ENCODE measurements at places on chromosomes 3 and 15.

- no peak for DNase-seq
Measured at GRCh38 chr3:4856986-4857385, 122.3 kb upstream of the BHLHE40 start.

GRCh38 chr3:6860149-6860953 is 564 bp upstream of the GRM7 start:
- no peak for DNase-seq

DNA sequence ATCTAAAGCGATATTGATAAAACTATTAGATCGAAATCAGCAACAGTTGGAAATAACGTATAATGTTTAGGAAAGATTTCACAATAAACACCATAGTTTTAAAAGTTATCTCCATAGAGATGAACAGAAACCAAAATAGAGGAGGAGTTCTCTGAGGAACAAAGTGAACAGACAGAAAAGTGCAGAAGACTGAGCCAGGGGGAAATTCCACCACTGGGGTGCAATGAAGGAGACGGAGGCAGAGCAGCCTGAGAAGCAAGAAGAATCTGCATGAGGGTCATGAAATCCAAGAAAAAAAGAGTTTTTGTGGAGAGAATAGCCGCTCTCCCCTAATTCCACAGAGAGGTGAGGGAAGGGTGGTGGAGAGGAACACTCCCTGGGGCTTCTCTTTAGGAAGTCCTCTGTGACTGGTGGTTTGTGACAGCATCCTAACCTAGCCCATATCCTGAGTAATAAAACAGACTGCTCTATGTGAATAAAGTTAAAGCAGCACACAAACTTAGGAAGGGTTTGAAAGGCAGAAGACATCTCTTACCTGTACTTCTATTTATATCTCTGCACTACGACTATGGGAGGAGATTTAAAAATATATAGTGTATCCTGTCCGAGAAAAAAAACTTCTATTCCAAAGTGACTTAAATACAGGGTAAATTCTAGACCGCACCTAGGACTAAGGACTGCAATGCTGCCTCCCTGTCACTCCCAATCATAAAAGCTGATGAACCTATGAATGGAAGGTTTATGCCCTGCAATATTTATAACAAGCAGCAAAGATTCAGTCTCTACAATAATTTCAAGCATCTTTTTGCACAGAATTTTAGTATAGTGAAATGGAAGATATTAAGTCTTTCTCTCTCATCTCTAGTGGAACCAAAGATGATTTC is 22.9 kb downstream of the ATP8B4 start:
- DNase-seq: no peak

DNA sequence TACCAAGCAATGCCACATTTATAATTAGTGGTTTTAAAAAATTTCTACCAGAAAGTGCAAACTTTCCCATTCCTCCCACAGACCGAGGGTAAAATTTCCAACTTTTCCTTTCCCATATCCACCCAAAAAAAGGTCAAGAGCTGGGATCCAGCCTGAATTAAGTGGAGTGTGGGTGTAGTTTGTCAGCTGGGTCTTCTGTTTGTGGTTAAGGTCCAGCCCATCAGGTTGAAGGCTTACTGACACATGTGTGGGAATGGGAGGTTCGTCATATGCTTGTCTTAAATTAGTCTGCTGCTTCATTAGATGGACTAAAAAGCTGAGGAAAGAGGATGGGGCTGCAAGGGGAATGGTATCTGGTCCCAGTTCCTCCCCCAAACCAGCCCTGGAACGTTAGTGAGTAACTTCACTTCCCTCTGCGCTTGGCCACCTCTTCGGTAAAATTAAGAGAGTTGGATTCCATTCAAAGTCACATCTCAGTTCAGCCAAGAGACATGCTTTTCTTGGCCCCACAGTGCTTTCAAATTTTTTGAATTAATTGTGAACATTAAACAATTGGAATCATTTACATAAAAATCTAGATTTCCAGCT is 59.0 kb upstream of the PLCL2 start:
- no peak for DNase-seq

GRCh38 chr3:67389176-67389575 is 265.2 kb downstream of the SUCLG2 start:
- DNase-seq: no peak

GRCh38 chr3:3816034-3816433 is 16.8 kb downstream of the LRRN1 start:
- DNase-seq: no peak

- no peak for DNase-seq
Measured at GRCh38 chr3:139928708-139929505, 6.1 kb upstream of the CLSTN2 start.

DNA sequence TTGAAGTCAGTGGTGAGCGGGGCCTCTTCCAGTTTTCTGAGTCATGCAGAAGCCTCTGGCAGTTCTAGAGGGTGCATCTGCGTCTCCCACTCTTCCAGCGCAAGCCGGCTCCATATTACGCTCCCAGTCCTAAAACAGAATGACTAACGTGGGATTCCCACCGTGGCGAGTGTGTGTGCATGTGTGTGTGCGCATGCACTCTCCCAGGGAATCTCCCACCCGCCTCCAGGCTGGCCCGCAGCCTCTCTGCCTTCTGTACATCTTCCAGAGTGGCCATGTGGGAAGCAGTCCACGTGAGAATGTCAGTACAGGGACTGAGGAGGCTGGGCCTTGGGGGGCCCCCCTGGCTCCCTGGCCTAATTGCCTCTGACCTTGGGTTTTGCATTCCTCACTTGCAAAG is 87.7 kb downstream of the LSM3 start:
- no peak for DNase-seq

DNA sequence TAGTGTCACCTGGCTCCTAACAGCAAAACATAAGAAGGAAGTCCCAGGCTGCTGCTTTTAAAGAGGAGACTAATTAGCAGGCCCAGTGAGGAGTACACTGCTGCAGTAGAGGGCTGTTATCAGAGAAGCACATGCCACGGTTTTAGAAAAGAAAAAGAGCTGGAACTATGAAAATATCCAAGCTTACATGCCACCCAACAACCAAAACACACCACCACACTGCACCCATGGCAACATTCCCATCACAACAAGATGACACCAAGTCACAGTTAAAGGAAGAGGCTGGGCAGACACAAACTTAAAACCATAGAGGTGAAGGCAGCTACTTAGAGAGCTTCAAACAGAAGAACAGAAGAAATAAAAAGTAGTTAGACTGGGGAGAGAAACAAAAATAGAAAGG is 37.0 kb downstream of the NPTN start:
- DNase-seq: no peak

GRCh38 chr3:30347679-30348216 is 258.7 kb upstream of the TGFBR2 start:
- DNase-seq: peak; percentile 6

DNA sequence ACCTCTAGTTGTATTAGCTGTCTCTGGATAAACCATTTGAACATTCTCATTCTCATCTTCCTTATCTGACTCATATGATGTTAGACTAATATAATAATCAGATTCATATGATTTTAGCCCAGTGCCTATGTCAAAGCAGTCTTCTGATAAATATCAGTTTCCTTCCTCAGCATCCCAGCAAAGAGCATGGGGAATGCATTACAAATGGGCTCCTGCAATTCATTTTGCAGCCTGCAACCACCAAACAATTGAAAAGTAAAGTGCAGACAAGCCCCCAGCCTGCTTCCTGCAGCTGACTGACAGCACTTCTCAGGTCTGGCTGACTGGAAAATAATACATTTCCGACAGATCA is 78.2 kb upstream of the STAC start:
- no peak for DNase-seq

DNA sequence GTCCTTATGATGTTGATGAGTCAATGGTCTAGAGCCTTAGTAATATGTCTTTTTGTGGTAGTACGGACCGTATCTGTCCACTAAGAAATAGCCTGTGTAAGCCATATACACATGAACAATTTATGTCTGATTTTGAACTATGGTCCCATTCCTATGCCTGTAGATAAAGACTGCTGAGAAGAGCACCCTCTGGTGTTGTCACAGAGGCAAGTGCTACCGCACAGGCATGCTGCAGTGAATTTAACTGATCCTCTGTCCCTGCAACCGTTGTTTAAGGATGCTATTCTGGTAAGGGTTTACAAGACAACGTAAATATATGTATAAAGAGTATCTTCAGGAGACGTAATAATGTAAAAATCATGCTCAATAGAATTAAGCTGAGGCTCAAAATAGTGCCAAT is 170.7 kb downstream of the UBE3A start:
- DNase-seq: no peak

DNA sequence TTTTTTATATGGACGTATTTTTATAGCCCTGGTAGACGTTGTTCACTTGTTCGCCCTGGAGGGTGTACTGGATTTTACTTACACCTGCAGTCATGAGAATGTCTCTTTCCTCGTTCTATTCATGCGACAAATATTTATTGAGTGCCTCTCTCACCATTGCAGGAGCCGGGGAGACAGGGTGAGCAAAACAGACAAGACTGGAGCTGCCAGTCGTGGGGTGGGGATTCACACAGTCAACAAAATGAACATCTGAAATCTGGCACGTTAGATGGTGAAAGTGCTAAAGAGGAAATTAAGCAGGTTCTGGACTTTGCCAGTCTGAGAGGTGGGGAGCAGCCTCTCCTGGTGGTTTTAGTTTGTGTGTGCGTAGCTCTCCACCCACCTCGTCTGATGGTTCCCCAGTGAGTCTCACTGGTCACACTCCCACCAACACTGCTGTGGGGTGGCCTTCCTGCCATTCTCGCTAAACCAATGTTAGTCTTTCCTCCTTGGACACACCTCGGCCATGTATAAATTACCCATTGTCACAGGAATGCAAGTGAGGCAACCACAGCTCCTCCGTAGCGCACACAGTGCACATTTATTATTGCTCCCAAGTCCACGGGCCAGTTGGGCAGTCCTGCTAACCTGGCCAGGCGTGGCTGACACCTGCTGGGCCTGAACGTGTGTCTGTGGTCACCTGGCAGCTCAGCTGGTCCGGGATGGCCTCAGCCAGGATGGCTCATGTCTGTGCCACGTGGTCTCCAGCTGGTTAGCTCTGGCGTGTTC is 31.5 kb downstream of the FBLN2 start:
- DNase-seq: no peak

GRCh38 chr3:38644016-38644661 is 5.3 kb downstream of the SCN5A start:
- DNase-seq: no peak

GRCh38 chr15:85597155-85597815 is 197.4 kb downstream of the KLHL25 start:
- DNase-seq: no peak

- DNase-seq: no peak
Measured at GRCh38 chr3:170419557-170420087, 954 bp downstream of the CLDN11 start.

DNA sequence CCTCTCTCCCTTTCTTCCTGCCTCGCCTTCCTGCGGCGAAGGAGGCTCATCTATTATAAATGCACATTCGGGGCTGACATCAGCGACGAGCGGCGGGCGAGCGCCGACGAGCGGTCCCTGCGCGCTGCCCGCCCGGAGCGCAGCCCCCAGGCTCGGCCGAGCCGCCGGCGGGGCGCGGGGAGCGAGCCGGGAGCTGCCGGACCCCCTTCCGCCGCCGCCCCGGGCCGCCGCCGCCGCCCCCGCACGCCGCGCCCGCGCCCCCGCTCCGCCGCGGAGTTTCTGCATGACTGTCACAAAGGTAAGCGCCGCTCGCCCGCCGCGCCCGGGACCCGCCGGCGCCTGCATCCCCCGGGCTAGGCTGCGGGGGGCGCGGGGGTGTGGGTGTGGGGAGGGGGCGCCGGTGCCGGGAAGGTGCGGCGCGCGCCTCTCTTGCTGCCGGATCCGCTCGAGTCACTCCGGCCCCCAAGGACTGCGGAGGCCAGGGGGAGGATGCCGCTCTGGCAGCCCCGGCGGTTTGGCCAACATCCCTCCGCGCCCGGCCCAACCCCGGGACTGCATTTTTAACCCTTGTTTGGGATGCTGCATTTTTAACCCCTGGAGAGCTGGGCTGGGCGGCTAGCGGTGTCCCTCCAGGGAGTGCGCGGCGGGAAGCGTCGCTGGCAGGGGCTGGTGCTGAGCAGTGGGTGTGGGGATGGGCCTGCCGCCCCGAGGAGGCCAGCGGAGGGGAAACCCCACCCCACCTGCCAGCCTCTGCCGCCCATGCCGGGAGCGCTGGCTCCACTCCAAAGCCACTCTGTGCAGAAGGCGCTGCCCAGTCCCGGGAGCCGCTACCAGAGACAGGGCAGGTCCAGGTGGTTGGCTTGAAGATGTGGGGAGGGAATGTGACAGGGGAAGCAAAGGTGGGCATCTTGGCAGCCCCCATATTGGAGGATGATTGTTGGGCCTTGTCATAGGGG is at the start of gene CORO2B:
CORO2B (plus strand) TSS at position 14 of the 956 bp plus-strand sequence; CDS start at position 284, 270 bp downstream.
- DNase-seq: no peak

- DNase-seq: no peak
Measured at GRCh38 chr3:154121701-154122551, 736 bp downstream of the ARHGEF26 start.

DNA sequence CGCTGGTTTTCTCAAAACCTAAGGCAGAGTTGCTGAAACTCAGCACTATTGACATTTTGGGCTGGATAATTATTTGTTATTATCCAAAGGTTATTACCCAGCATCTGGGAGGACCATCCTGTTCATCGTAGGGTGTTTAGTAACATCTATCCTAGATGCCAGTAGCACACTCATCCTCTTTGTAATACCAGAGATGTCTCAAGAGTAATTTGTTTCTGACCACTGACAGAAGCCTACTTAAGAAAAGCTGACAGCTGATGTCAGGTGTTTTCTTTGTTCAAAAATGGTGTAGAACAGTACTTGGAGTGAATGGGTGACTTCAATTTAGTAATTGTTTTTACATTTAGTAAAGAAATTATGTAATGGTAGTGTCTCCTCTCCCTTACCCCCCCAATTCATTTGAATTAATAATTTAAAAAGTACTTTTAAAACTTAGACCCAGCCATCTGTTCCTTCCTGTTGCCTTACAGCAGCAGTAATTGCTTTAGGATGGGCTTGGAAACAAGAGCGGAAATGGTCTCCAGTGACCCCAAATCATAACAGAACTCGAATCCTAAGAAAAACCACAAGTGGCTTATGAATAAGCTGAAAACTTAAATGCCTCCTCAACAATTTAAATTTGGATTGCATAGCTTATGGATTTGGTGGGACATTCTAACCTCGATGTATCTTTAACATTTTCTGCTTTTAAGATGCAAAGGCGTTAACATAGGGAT is 105.4 kb downstream of the PTPRG start:
- DNase-seq: no peak

DNA sequence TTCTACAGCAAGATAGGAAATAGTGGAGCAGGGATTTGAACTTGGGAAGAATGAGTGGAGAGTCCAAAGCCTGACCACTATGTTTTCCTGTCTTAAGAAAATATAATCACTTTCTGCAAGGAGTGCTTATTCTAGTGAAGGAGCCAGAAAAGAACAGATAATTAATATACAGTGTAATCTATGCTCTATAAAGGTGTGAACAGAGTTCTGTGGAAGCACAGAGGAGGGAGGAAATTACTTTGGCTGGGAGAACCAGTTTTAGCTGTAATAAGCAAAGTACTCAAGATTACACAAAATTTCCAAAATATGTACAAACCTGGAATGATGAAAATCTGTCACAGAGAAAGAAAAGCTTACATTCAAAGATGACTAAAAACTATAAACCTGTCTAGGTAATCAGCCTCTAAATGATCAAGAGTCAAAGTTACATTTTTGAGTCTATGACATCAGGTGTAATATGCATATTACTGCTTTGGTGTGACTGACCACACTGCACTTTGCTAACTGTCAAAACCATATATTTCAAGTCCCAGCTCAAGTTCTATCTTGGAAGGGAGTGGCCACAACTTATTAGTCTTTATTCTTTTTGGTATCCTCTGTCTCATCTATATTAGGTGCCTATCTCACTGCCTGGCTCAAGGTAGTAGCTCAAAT is 40.7 kb upstream of the MB21D2 start:
- no peak for DNase-seq

- no peak for DNase-seq
Measured at GRCh38 chr15:87213626-87214025, 1042.9 kb downstream of the NTRK3 start.

Data from activated CD4-positive, alpha-beta T cell treated with anti-CD3 and anti-CD28 coated beads for 24 hours (primary cell).